ENCODE measurements at places on chromosomes 4 and X.

- no peak for DNase-seq
Observed at GRCh38 chrX:56726605-56727004, 2.4 kb upstream of the NBDY start.

- DNase-seq = no peak
Observed at GRCh38 chr4:83606898-83607297, 71.0 kb downstream of the GPAT3 start.

GRCh38 chrX:115595049-115595448 is 34.1 kb downstream of the PLS3 start:
- DNase-seq = no peak

DNA sequence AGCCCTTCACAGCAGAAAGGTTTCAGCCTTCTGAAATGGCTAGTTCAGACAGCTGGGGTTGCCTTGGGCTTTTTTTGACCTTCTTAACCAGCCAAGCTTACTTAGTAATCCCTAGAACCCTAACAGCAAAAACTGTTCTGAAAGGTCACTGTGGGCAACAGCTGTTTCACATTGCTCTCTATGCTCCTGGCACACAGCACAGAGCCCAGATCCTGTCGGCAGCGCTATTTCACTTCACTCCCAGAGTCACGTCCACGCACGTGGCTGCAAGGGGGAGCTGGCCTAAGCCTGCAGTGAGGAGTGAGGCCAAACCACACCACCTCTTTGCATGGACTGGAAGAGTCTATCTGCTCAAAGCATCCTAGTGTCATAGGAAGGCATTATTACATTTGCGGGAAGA is 32.0 kb upstream of the STS start:
- DNase-seq = no peak

DNA sequence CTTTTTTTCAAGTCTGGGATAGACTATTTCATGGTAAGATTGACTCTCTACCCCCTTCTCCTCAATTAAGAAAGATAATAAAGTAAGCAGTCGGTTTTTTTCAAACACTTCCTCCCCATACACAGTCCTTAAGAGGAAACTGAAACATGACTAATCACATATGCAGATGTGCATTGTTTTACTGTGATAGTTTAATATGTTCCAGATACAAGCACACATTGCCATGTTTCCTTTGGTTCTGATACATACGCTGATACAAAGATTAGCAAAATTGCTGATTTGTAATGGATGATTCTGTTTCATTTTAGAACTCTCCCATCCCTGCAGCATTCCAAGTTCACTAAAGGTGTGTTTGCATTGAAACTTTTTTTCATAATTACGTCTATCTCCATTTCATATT is 76.1 kb downstream of the FBXO8 start:
- no peak for DNase-seq

DNA sequence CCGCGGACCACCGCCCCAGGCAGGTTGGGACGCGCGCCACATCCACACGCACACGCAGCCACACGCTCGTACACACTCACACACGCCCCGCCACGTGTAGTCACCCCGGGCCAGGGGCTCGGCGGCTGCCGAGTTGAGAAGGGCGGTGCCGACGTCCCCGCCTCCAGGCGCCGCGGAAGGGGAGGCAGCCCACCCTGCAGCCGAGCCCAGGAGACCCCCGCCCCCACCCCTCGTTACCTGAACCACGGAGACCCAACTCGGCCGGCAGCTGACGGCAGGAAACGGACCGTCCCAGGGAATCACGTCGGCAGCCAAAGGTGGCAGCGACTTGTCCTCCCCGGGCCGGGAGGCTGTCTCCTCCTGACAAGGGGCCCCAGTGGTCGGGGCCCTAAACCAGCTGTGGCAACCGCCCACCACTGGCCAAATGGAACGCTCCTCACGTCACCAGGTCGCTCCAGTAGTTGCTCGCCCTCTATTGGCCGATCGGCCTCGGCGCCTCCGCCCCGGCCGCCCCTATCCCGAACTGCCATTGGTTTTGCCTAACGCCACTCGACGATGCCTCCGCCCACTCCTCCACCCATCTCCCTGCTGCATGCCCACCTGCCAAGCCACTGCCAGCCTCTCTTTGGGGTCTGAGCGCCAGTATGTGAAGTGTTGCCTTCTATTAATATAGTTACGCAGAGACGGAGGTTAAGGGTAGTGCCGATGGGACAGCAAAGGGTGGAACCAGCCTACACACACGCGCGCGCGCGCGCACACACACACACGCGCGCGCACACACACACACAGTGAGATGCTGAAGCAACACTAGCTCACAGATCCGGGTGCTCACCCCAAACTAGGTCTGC is at the start of gene ZDHHC9:
Gene ZDHHC9, minus strand, starts transcription at position 428 of the 848 bp plus-strand sequence. CDS start 1,941 bp downstream, outside the sequence.
- DNase-seq = peak; percentile 65

DNA sequence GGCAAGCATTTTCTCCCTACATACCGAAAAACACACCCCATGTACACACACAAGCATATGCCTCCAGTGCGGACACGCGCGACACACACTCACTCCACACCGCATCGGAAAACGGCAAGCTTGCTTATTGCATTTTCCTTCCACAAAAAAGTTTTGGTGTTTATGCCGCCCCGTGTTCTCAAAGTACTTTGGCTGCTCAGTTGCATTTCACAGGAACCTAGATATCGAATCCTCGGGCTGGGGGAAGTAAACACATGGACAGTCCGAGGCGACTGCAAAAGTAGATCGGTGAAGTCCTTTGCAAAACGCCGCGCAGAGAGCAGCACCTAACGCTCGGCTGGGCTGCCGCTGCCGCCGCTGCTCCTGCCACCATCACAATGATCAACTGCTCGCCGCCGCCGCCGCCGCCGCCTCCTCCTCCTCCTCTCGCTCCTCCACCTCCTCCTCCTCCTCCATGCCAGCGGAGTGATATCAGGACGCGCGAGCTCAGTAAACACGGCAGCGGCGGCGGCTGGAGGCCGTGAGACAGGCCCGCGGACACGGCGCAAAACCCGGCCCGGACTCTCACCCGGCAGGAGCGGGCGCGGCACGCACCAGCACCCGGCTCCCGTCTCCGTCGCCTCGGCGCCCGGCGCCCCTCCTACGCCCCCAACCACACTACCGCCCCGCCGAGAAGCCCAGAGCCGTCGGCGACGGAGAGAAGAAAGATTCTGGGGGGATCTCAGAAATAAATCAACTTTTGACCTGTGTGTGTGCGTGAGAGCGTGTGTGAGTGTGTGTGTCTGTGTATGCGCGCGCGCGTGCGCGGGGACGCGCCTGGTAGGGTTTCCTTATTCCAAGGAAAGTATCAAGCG is at the start of gene MAML3:
Gene MAML3, minus strand, starts transcription at position 467 of the 854 bp plus-strand sequence. CDS start 857 bp downstream, outside the sequence.
- peak; percentile 62 for DNase-seq

GRCh38 chr4:181078196-181078595 is 1165.0 kb upstream of the TENM3 start:
- no peak for DNase-seq

DNA sequence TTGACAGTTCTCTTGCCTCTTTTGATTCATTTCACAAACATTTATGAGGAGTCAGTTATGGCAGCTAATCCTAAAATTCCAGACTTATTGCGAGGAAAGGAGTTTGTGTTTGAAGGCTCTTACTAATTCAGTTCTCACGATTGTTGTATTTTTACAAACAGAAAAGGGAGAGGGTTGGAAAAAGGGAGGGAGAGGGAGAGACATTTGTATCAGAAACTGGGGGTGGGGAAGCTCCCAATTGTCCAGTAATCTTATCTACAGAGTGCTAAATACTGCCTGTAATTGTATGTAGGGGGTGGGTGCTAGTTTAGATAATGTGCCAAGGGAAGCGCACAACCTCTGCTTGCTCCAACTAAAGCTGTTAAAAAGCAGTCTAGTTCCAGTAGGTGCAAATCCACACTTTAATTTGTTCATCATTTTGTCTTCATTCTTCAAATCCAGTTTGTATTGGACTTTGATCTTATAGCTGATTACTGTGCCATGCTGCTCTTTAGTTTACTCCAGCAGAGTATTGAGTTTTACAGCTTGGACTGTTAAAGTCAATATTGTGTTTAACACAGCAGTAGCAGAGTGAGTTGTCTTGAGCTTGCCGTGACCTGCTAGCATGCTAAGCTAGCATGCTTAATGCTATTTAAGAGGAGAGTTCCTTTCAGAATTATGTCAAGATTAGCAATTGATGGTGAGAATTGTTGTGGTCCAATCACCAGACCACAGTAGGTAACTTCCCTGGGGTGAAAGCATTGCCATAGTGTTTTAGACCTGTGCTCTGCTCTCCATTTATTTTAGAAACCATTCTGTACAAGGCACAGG is 13.9 kb downstream of the FNIP2 start:
- no peak for DNase-seq

- no peak for DNase-seq
Observed at GRCh38 chr4:118318931-118319330, 33.9 kb downstream of the PRSS12 start.

- no peak for DNase-seq
Observed at GRCh38 chrX:150161193-150161592, 201.9 kb upstream of the MAMLD1 start.

Measured in activated CD4-positive, CD25-positive, alpha-beta regulatory T cell (primary cell).